ENCODE measurements at places on chromosomes 2 and 18.

DNA sequence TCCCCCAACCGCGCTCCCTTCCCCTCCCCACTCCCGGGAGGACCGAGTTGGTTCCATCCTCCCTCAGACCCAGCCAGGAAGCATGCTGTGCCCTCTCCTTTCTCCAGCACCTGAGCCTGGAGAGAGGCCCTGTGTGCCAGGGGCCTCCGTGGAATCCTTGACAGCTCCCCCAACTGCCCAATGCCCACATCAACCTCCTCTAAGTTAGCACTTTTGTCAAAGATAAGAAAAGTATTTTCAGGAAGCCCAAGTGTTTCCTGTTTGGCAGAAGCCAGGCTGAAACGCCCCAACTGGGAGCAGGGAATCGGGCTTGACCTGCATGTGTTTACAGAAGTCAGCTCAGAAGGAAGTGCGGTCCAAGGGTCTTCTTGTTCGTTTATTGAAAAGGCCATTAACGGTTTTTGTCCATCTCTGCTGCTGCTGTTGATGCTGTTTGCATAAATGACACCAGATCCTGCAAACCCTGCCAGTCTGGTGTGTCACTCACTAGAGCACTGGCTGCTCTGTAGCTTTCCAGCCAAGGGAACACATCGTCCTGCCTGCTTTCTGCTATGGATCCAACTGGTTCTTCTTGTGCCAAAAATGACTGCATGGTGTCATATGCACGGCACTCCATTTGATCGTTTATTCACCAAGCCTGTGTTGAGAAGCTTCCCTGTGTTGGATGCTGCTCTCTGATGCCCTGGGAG lies 35.4 kb upstream of the COL6A3 start:
- no peak for DNase-seq

DNA sequence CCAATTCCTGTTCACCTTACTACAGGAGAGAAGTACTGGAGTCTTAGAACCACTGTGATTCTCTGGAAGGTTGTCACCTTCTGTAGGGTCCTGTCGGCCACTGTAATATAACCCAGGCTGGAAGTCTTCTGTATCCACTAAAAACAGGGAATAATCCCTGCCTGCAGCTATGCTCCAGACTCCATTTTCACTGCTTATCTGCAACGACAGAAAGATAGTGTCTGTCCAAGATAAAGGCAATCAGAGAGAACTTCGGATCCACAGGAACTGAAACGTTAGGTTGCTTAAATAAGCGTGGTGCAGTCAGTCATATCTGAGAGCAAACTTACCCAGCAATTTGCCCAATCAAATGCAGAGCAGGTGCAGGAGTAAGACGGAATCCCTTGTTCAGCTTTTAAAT lies 34.2 kb downstream of the ALS2 start:
- DNase-seq, result no peak

GRCh38 chr2:459931-460330 lies 172.0 kb upstream of the ALKAL2 start:
- no peak for DNase-seq

DNA sequence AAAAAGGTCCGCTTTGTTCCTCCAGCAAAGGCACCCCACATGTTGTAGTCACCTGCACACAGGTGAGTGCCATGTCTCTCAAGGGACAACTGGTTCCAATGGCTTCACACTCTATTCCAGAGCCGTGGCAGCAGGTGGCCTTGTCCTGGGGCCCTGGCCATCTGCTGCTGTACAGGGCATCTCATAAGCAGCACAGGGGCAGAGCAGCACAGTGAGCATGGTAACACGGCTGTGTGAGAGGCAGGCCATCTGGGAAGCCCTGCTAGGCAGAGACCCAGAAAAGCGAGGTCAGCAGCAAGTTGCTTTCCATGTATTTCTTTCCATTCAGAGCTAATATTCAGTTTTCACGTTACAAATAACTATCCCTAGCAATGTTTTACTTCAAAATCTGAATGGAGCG lies 54.7 kb downstream of the CMPK2 start:
- DNase-seq, result no peak

All from stimulated activated CD8-positive, alpha-beta memory T cell treated with anti-CD3 and anti-CD28 coated beads, Interleukin-4, amount 100 ng/mL, for 24 hours (primary cell).